Activated CD4-positive, alpha-beta T cell treated with anti-CD3 and anti-CD28 coated beads, Interleukin-2, amount 50 U/mL, for 16 hours (primary cell): ENCODE measurements at places on chromosomes 1 and 21.

GRCh38 chr1:116331523-116331922, 41.5 kb upstream of the ATP1A1 start:
- DNase-seq: no peak

- DNase-seq: no peak
These were observed 84.9 kb upstream of the SLC44A3 start for GRCh38 chr1:94734963-94735901.

GRCh38 chr1:199667089-199667488, 360.4 kb upstream of the NR5A2 start:
- no peak for DNase-seq

- no peak for DNase-seq
These were observed 24.8 kb upstream of the OR2B11 start for GRCh38 chr1:247482747-247483146.

DNA sequence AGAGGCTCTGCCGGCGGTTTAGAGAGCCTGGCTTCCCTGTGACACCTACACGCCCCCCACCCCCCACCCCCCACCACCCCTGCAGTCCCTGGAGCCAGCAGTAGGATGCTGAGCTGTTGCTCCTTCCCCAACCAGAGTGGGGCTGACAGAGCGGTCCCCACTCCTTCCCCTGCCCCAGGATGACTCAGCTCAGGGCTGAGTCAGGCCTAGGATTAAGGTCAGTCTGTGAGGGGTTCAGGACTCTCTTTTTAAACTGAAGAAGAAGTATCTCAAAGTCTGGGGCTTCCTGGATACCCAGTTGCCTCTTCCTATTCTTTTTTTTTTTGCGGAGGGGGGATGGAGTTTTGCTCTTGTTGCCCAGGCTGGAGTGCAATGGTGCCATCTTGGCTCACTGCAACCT, 19.1 kb downstream of the DMBX1 start:
- DNase-seq: no peak

- DNase-seq: no peak
These were observed 39.6 kb upstream of the TRABD2B start for GRCh38 chr1:48036710-48037355.

DNA sequence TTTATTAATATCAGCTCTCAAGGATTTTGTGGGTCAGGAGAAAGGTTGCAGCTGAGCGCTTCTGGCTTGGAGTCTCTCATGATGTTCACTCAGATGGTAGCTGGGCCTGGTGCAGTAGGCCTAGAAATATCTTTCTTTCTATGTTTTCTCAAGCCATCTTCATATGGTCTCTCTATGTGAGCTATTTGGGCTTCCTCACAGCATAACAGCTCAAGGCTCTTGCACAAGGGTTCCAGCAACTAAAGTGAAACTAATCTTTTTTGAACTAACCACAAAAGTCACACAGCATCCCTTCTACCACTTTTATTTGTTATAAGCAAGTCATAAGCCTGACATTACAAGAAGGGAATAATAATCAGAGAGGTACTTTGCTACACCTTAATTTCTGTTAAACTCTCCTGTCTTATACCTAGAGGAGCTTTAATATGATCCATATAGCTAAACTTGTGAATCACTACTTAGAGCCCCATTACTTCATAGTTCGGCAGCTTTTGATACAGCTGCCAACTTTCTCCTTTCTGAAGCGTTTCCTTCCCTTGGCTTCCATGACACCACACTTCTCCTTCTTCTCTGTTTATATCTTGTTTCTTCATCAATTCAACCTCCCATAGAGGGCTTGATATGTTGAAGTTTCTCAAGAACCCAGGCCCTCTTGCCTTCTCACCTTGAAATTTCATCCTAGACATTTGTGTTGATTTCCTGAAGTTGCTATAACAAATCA, 720.2 kb downstream of the LTN1 start:
- no peak for DNase-seq

DNA sequence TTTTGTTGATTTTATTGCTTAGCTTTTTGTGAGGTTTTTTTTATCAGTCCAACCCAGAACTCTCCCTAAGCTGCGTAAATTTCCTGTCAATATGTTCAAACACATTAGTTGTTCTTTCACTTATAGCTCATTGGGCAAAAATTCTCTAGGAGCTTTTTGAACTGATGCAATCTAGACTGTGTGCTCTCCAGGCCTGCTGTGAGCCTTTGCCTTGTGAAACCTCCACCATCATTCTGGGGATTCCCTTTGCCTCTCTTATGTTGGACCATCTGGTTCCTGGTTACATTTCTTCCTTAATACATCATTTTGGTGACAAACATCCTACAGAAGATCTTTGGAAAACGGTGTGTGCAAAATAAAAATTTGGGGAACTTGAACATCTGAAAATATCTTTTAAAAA, 247.2 kb downstream of the LRRC7 start:
- DNase-seq: no peak

DNA sequence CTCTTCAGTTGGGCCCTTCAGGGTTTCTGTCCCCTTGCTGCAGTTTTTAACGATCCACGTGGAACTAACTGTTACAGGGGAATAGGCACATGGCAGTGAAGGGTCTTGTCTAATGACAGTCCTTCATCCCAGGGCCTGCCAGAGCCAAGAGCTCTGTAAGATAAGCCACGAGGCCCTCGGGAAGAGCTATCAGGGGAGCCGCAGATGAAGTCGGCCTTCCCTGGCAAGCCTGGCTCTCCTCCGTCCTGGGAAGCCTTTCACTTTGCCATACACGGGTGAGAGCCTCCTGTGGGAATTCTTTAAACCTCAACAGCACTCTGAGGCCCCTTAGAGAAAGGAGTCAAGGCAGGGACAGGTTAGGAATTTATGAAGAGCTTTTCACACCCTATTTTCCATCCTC, 29.0 kb downstream of the ACP6 start:
- DNase-seq: no peak

GRCh38 chr1:227886993-227887696, 60.6 kb downstream of the WNT9A start:
- no peak for DNase-seq
